Eye (tissue), 1 donor: ENCODE measurements at places on chromosomes 3 and 15.

DNA sequence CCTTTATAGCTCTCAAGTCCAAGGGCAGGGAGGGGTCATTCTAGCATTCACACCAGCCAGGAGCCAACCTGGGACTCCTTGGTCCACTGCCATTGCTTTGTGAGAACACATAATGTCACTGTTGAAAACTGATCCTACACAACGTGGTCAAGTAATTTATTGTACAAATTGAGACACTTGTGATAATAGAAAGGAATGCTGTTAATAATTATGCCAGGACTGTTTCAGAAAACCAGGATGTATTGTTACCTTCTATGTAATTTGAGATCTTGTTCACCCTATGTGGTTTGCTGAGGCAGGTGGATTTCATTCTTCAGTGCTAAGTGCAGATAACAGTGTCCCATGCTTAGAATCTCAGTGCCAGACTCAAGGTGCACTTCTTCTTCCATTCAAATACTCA is 33.3 kb downstream of the TMCO5A start:
- DNase-seq = no peak

GRCh38 chr3:58200846-58201355 is 9.9 kb downstream of the DNASE1L3 start:
- peak; percentile 57 for DNase-seq

- no peak for DNase-seq
Measured at GRCh38 chr3:149529099-149529498, 54.6 kb downstream of the TM4SF4 start.

DNA sequence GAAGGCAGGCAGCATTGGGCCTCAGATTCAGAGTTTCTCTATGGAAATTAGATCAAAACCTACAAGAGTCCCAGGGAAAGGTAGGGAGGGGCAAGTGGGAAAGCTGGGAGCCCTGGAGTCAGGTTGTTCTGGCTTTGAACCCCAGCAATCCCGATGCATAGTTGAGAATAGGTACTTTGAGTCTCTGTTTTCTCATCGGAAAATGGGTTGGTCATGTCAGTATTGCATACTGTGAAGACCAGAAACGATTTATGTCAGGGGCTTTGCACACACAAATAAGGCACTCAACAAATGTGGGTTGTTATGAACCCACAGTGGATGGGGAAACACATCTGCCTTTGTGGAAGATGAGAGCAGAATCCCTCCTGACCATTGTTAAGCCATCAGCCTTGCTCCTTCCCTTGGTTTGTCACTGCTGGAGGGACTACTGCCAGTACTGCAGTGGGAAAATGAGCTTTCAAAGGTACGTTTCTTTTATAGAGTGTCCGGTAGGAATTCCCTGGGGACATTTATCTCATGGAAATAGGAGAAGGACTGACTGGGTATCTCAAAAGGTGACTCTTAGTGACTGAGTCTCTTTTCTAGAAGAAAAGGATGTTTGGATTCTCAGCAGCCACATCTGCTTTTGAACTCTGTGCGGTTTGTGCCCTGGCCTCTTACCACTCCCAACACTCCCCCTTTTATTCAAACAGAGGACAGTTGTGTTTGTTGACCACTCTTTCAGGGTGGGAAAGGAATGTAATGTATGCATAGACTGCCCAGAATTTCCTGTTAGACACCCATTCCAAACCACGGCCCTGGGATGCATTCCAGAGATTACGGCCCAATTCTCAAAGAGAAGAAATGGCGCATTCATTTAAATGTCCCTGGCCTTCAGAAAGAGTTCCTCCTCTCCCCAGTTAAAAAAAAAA is 54.6 kb upstream of the VILL start:
- DNase-seq = peak; percentile 51

- no peak for DNase-seq
Measured at GRCh38 chr3:66638717-66639116, 137.9 kb upstream of the LRIG1 start.

DNA sequence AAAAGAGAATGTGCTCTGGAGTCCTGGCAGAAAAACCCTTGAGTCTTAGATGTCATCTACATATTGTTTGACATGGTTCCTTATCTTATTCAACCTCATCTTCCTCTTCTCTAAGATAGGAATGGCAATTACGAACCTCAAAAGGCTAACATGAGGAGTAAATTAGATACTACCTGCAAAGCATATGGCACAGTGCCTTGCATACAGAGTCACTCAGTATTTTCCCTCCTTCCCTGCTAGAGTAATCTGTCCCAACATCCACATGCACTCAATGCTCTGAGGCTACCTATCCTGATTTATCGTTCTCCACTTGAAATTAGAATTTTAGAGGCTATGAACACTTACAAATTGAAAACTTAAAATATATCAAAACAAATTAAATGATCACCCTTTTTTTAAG is 386.7 kb downstream of the RSL24D1 start:
- no peak for DNase-seq

- no peak for DNase-seq
Measured at GRCh38 chr15:47862402-47862801, 145.1 kb downstream of the SEMA6D start.

DNA sequence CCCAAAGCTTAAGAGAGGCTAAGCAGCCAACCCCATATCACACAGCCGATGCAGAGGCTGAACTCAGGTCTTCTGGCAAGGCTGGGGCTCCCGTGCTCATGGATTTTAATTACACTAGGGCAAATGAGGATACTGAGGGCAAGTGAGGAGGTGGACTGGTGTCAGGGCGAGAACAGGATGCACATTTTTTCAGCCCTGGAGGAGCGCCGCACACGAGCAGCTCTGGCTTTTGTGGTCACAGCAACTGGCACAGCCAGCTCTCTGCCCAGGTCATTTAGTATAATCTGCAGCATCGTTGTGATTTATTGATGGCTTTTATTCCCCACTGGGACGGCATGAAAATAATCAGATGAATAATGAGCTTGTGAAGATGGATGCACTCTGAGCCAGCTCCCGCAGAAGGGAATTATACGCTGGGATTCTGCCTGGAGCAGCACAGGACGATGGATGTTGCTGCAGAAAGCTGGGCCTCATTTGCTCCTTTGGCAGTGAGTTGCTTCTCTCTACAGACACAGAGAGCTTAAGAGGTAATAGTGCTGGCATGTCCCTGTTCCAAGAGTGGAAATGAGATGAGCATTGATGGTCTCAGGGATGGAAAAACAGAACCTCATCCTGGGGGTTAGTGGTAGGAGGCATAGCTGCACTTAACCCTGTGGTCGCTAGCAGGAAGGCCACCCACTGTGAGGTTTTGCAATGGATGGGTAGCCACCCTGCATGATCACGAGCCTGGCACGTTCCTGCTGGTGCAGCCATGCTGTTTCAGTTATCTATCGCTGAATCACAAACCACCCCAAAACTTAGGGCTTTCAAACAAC is 135.4 kb downstream of the UACA start:
- peak; percentile 50 for DNase-seq
